ENCODE measurements at places on chromosomes 4 and X.

DNA sequence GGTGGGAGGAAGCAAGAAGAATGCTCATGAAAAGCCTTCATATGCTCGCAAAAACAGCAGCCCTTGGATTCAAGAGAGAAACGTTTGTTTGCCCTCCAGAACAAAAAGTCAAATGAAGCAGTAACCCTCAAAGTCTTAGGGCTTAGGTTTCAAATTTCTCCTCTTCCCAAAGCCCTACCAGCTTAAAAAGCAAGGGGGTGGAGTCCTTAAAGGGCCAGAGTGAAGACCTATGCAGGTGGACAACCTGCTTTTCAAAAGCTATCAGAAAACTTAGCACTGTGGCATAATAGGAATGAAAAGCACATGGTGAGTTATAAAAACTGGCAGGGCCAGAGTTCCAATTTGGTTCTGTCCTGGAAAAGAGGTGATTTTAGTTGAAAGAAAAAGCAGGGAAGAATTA is 253.3 kb downstream of the NAP1L3 start:
- DNase-seq = no peak

- no peak for DNase-seq
These were observed 354.3 kb downstream of the GPAT3 start for GRCh38 chr4:83890231-83890630.

- DNase-seq = no peak
These were observed 99.0 kb downstream of the AREG start for GRCh38 chr4:74543983-74544382.

DNA sequence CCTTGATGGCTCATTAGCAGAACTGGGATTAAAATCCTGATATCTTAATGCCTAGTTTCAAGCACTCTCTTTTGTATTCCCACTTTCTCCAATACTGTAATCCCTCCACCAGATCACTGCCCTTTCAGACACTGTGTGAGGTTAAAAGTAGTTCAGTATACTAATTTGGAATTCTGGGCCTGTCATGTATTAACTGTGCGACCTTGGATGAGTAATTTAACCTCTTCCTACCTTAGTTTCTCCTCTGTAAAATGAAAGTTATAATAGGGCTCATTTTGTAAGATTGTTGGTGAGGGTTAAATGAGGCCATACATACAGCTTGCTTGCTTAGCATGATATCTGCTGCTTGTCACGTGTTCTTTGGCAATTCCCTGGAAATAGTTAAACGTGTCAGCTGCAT is 207.3 kb upstream of the HS3ST1 start:
- no peak for DNase-seq

DNA sequence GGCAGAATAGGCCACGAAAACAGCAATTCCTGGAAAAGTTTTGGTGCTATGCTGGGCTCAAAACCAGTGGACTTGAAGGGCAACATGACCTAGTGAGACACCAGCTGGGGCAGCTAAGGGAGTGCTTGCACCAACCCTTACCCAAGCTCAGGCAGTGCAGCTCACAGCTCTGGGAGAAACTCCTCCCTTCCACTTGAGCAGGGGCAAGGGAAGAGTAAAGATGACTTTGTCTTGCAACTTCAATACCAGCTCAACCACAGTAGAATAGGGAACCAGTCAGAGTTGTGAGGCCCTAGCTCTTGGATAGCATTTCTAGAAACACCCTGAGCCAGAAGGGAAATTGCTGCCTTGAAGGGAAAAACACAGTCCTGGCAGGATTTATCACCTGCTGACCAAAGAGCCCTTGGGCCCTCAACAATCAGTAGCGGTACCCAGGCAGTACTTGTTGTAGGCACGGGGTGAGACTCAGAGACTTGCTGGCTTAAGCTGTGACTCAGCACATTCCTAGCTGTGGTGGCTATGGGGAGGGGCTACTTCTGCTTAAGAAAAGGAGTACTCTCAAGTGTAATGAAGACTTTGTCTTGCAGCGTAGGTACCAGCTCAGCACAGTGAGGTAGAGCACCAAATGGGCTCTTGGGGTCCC is 19.7 kb upstream of the ABCG2 start:
- DNase-seq = no peak

GRCh38 chrX:26783512-26784225 is 567.7 kb downstream of the MAGEB5 start:
- peak; percentile 15 for DNase-seq
